GM18507 (cell line): ENCODE measurements at places on chromosomes 16 and 17.

GRCh38 chr16:12538667-12539091, 265.0 kb downstream of the CPPED1 start:
- no peak for DNase-seq

DNA sequence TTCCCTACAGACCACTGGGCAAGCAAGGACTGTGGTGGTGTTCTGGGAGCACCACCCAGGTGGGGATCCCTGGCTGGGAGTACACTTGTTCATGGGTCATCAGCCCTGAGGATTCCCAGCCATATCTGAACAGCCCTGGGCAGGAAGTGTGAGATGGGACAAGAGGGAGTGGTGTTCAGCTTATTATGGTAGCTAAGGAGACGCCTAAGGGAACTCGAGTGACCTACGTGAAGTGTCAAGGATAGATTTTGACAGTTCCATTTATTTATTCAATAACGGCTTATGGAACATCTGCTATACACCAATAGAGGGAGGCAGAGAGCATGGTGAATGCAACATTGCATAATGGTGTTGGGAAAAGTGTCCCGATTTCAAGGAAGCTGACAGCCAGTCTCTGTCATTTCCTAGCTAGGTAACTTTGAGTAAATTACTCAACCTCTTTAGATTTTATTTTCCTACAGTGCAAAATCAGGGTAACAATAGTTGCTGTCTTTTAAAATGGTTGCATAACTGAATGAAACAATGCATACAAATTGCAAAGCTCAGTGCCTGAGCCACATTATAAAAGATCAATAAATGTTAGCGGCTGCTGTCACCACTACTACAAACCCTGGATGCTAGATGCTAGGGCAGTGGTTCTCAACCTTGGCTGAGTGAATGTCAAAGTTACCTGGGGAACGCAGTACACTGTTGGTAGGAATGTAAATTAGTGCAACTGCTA, 534.1 kb downstream of the GRIN2A start:
- DNase-seq, result peak; percentile 4

DNA sequence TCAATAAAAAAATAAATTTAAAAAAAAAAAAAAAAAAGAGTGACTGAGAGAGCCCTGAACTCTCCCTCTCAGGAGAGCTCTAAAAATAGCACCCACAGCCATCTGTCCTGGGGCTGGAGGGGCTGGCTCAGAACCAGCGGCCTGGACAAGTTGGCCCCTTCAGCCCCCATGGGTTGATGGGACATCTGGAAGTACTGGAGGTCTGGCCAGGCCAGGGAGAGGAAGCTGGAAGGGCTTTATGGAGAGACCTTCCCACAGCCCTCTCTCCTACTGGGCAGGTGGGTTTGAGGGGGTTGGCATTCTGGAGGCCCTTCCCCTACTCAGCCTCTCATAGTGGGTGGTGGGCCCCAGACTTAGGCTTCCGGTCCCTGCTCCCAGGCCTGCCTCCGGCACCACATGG, 93.7 kb upstream of the TMEM97 start:
- no peak for DNase-seq

GRCh38 chr17:42288803-42289610, 709 bp downstream of the STAT5A start:
- no peak for DNase-seq

DNA sequence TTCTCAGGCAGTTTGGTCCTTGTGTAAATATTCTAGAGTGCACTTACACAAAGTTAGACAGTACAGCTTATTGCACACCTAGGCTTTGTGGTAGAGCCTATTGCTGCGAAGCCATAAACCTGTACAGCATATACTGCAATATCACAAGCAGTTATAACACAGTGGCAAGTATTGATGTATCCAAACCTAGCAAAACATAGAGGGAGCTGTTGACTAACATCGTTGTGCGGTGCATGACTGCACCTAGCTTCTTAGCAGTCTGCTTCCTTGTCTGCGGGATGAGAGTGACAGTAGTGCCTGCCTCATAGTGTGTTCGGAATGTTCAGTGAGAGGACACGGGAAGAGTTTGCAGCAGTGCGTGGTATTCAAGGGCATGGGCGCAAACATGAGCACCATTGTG, 78.9 kb downstream of the MPRIP start:
- DNase-seq, result no peak

- no peak for DNase-seq
Measured at GRCh38 chr16:68287276-68288251, 23.2 kb downstream of the SLC7A6OS start.

GRCh38 chr17:1156864-1157263, 22.9 kb downstream of the ABR start:
- DNase-seq, result no peak

GRCh38 chr17:59547131-59547915, 18.1 kb upstream of the DHX40 start:
- DNase-seq, result no peak

GRCh38 chr16:55529018-55529417, 20.1 kb downstream of the LPCAT2 start:
- DNase-seq, result no peak

DNA sequence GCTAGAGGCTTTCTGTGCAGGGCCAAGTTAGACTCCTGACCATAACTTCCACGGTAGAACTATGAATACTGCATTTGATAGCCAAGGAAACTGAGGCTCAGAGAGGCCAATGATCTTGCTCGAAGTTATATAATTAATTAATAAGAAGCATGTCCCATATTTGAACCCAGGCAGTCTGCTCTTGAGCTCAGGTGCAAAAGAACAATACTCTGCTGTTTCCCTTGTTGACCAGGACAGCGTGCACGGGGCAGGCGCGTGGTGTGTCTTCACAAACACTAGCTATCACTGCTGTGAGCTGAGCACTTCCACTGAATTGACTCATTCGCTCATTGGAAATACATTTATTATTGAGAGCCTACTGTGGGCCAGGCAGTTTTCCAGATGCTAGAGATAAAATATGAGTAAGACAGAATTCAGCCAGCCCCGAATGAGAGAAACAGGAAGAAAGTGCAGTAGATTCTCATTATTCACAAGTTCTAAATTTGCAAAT, 1.6 kb downstream of the CHD9 start:
- no peak for DNase-seq

GRCh38 chr17:7881276-7882054, 7.1 kb upstream of the CHD3 start:
- no peak for DNase-seq

- no peak for DNase-seq
Measured at GRCh38 chr16:57113042-57113453, 20.7 kb downstream of the CPNE2 start.

- no peak for DNase-seq
Measured at GRCh38 chr16:30924076-30924912, 922 bp downstream of the FBXL19 start.

DNA sequence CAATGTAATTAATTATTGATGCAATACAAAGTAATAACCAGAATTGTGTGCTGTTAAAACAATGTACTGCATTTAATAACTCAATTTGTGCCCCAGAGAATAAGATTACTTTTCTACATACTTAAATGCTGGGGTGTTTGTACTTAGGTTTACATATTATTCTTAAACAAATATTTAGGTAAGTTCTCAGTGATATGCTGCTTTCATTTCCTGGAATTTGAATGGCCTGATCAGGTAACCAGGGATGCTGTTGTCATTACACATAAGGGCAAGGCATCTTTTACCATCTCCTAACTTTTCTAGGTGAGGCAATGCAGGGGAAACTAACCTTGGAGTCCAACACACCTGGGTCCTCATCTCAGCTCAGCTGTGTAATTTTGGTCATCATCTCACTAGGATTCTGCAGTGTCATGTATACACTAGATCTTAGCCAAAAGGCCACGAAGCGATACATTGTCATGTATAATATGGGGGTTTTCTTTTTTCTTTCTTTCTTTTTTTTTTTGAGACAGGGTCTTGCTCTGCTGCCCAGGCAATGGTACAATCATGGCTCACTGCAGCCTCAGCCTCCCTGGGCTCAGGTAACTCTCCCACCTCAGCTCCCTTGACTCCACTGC, 45.2 kb downstream of the MYO1D start:
- DNase-seq, result no peak

DNA sequence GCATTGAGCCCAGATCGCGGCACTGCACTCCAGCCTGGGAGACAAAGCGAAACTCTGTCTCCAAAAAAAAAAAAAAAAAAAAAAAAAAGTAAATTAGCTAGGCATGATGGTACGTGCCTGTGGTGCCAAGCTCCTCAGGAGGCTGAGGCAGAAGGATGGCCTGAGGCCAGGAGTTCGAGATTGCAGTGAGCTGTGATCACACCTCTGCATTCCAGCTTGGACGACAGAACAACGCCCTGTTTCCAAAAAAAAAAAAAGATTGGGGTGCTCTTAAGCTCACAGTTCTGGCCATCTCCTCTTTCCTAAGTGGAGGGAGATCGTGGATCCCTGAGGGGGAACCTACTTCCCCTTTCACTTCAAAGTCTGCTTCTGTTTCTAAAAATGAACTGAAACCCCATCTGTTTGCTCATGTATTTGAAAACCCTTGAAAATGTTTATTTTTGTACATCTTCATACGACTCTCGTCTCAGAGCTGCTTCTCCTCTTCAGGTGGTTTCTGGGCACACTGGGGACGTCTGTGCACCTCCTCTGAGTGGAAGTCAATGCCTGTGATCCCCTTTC, 138.8 kb downstream of the PRKCA start:
- peak; percentile 20 for DNase-seq

DNA sequence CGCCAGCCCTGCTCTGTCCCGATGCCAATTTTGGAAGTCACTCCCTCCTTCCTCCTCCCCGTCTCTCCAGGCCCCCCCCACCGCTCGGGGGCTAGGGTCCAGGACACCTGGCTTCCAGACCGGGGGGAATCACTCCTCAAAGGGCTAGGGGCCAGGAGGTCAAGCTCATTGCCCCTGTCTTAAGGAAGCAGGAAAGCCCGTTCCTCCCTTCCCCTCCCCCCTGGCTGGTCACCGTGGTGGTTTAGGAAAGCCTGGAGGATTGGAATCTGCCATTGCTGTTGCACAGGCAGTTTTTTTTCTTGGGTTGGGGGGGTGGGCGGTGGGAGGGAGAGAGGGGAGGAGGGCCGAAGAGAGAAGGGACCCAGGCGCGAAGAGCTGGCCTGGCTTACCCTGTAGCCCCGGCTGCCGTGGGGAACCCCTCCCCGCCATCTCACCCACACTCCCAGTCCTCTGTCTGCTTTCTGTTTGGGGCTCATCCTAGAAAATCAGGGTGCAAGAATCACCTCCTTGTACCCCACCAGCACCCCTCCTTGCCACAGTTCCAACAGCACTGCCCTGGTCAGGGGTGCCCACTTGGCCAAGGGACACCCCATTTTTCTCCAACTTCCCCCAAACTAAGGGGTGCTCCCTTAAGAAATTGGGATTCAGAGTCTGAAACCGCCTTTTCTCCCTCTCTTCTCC, 2.9 kb upstream of the BCL6B start:
- no peak for DNase-seq

GRCh38 chr17:76204277-76204676, 36.0 kb downstream of the RNF157 start:
- no peak for DNase-seq

DNA sequence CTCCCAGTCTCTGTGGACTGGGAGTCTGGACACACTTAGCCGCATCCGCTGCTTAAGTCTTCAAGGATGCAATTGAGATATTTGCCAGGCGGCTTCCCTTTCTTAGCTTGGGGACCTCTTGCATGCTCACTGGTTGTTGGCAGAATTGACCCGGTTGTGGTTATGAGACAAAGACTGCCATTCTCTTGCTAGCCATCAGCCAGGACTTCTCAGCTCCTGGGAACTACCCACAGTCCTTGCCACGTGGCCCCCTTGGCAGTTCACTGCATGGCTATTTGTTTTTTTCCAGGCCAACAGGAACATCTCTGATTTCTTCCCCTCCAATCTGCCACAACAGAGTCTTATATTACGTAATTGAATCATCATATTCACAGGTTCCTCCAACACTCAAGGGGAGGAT, 25.5 kb downstream of the CACNG4 start:
- no peak for DNase-seq

DNA sequence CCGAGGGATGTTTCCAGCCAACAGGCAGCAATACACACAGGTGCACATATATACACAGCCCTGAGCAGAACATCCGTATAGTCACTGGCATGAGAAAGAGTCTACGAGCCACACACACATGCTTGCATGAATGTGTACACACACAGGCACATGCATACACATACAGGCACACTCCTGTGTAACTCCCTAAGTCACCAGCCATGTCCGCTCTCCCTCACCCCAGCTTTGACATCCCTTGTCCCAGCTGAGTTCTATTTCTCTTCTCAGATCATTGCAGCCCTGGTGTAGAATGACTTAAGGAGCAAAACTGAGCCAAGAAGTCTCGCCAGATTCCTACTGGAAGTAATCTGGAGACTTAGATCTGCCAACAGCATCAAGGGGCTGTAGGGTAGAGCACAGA, 13.1 kb downstream of the CDRT4 start:
- DNase-seq, result no peak

DNA sequence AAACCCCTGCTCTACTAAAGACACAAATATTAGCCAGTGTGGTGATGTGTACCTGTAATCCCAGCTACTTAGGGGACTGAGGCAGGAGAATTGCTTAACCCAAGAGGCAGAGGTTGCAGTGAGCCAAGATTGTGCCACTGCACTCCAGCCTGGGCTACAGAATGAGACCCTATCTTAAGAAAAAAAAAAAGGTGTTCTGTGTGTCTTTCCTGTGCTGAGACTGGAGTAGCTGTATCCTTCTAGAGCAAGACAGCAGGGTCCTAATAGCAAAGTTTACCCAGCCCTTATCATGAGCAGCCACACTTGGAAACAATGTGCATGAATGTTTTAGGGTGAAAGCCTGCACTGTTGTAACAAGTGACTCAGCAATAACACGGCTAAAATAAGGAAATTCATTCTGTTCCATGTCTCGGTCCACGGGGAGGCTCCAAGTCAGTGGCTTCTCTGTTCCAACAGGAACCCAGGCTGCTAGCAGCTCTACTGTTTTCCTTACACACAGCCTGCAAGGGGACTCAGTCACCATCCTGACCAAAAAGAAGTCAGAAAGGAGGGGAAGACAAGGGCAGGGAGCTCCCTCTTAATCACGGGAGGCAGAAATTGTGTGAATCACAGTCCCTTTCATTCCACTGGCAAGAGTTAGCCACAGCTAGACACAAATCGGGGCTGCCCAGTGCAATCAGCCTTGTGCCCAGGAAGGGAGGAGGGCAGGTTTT, 7.1 kb upstream of the SLC5A11 start:
- DNase-seq, result no peak

DNA sequence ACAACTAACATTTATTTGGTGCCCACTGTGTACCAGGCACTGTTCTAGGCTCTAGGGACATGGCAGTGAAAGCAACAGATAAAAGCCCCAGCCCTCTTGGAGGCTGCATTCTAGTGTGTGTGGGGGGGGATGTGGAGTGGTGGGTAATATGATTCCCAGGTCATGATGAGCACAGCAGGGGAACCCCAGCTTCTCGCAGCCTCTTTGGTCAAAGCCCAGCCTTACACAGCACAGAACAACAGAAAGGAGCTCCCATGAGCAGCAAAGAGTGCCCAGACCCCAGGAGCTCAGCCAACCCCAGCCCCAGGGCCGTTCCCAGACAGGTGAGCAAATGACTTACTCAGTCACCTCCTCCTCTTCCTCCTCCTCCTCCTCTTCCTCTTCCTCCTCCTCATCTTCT, 21.9 kb downstream of the CNGB1 start:
- no peak for DNase-seq

- DNase-seq, result no peak
Measured at GRCh38 chr17:49071106-49071505, 61.5 kb upstream of the B4GALNT2 start.
